ENCODE measurements at places on chromosomes 6 and 20.

- DNase-seq = no peak
Observed at GRCh38 chr6:19159561-19159960, 677.6 kb upstream of the ID4 start.

DNA sequence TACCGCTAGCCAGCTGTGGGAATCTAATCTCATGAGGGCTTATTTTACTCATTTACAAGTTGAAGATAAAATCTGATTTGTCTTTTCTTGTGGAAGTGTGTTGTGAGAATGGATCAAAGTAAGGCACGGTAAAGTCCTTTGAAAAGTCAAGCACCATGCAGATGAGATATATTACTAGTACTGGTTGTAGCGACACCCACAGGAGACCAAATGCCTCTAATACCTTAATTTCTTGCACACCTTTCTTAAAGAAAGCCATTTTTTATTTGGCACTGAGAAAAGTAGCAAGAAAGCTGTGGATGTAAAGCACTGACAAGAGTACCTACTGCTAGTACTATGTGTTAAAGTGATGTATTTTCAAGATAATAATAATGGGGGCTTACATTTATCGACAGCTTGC, 191.0 kb upstream of the MMS22L start:
- no peak for DNase-seq

DNA sequence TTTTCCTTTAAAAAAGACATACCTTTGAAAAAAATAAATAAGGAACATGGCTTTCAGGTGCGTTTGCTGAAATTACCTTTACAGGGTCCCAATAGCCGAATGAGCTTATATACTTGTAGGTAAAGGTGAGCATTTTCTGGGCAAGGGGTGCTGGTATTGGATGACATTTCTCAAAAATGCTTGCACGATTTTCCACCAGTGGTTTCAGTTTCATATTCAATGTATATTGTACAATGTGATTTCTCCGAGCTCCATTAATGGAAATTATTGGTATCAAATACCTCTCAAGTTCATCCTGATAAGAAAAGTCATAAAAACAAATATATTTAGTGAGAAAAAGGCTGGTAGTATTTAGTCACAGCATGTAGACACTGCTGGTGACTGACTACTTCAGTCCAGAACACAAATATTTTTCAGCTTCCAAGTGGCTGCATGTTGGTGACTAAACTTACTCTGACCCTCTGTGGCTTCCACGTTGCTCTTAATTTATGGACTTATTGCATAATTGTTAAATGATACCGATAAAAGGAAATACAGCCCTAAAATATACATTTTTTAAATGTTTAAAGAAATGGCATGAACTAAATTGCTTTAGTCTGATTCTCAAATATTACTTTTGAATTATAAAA, 32.9 kb upstream of the ZBTB24 start:
- DNase-seq = peak; percentile 34

- DNase-seq = peak; percentile 62
Observed at GRCh38 chr6:16409531-16410441, 171.4 kb downstream of the GMPR start.

Measured in foreskin fibroblast (primary cell).